ENCODE measurements at places on chromosomes 2 and 18.
A peak's percentile ranks its signal among the peaks of the same experiment; 100 is the strongest.

- DNase-seq, result no peak
Measured at GRCh38 chr2:82027921-82028615, 1723.5 kb upstream of the LRRTM1 start.

DNA sequence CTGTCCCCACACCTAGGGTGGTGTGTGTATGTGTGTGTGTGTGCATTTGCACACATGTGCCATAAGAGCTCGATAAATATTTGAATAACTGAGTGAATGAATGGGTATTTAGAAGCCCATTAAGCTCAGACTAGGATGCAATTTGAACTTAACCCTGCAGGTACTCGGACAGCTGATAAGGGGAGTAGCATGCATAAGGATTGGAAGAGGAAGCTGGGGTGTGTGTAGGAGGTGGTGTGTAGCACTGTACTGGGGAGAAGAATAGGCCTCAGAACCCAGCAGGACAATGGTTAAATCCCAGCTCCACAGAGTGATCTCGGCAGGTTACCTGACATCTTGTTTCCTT, 1.8 kb upstream of the KCNF1 start:
- no peak for DNase-seq

- no peak for DNase-seq
Measured at GRCh38 chr18:68288408-68288807, 426.5 kb downstream of the TMX3 start.

DNA sequence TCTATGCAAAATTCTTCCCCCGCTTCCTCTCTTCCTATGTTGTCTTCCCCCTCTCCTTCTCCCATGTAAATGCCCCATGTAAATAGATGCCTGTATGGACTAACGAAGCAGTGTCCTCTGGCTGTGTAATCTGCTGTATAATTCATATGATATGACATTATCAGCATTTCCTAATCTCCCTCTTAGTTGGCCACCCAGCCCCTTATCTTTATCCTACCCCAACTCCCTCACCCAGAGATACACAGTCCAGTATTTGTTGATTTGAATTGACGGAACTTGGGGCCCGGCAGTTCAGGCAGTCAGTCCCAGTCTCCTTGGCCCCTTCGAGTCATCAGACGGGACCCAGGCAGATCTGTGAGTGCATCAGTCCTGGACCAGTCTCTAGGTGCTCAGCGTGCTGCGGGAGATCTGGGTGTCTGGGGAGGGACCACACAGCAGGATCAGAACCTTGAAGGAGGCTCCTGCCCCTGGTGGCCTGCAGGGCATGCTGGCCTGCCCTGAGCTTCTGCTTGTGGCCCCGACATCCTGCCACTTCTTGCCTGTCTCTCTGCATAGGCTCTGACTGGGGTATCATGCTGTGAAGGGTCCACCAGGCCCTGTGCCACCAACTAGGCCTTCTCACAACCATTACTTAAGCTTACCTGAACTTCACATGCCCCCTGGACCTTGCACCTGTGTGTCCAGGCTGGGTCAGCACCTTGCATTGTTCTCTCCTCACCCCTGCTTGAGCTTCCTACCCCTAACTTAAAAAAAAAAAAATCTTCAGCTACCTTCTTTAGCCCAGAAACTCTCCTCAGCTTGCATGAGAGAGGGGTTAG, 88.1 kb upstream of the ATL2 start:
- no peak for DNase-seq

DNA sequence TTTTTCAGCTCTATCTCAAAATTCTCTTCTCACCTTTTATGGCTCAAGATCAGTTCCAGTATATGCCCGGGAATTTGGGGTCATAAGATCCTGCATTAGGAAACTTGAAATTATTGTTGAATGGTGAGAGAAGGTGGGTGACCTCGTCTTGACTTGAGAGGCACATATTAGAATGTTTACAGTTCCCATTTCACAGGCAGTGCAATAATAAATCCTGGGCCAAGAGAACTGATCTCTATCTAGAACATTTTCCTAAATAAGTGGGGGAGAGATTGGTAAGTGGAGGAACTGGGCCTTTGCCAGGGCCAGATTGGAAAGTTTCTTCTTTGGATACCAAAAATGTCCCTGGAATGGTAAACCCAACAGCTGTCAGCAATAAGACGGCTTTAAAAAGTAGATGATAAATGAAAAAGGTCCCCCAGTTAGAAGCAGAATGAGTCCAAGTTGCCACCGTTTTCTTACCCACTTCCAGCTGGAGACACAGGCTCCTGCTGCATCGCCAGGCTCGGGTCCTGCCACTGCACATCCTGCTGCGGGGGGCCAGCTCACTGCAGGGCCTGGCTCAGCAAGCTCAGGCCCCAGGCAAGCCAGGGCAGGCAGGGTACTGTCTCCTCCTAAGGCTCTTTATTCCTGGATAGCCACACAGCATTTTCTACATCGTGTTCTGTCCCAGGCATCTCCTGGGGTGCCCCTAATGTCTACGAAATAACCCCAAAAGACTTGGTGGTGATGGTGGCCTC, 126.4 kb upstream of the EPAS1 start:
- DNase-seq, result no peak

DNA sequence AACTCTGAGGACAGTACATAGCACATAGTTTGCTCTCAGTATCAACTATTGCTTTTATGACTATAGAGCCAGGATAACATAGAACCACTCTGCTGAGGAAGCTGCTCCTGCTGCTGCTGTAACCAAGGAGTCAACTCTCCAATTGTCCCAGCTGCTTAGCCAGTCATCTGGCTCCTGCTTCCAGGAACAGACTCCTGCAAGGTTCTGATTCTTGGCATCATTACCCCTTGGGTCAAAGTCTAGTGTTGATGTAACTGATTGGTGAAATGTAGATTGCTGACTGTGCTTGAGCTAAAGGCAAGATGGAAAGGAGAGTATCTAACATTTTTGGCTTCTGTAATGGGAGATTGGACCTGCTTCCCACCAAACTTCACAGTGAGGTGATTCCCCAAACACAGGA, 261.9 kb upstream of the FSHR start:
- DNase-seq, result no peak

- DNase-seq, result no peak
Measured at GRCh38 chr2:236892721-236893120, 193.0 kb upstream of the COPS8 start.

DNA sequence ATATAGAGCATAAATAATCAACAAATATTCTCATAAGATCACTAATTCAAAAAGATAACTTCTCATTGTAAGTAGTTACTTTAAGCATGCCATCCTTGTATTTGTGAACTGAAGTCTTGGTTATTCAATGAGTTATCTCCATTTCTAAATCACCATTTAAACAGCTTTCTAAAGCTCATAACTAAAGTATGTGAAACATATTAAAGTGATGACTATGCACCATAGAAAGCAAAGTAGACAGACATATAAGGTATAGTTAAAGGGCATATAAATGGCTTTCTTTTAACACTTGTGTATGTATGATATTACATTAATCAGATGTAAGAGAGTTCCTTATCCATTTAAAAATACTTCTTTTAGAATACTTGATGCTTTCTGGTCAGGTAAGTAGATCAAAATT, 83.5 kb downstream of the IKZF2 start:
- DNase-seq, result peak; percentile 5

GRCh38 chr2:134499307-134499926, 219.4 kb downstream of the TMEM163 start:
- no peak for DNase-seq

DNA sequence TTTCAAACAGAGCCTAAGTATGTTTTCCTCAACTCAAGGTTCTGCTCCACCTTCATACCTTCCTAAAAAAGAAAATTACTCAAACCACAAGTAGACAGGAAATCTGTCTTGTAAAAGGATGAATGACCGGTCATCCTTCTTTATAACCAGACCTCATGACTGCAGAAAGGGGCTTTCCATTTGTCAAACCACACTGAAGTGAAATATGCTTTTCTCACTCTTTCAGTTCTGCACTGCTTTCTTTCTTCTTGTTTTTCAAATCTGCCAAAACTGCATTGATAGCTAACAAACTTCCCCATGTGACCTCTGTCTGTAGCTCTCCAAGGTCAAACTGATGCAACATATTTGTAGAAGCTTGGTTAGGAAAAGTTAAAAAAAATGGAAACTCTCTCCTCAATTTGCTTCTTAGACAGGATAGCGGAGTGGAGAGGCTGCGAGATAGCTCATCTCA, 308.9 kb upstream of the CCDC68 start:
- no peak for DNase-seq

DNA sequence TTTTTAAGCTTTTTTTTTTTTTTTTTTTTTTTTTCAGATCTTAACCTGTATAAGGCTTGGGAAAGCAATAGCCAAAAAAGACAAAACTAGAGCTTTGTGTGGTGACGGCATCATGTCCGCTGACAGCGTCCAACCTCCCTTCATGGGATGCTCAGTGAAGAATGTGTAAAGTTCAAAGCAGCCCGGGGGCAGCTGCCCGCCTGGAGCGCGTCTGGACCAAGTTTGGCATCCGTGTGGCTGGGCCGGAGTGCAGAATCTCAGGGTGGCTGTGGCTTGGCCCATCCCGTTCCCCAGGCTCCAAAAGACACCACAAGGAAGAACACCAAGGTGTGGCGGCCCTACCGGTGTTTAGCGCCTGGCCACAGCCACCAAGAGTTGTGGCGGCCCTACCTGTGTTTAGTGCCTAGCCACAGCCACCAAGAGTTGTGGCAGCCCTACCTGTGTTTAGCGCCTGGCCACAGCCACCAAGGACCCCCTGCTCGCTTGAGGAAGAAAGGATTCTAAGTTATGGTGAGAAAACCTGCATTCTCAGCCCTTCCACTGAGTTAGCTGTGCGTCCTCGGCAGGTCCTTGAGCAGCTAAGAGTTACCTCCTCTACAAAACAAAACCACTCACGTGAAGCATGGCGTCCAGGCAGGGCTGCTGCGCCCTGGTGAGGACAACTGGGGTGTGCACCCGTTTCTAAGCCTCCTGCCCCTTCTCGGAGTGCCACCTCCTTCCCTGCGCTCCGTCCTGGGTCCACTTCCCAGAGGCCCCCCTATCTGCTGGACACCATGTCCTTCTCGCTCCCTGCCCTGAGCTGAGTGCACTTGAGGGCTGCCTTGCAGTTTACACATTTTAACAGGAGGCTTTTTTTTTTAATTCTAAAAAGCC, 103.6 kb upstream of the SALL3 start:
- DNase-seq, result no peak

DNA sequence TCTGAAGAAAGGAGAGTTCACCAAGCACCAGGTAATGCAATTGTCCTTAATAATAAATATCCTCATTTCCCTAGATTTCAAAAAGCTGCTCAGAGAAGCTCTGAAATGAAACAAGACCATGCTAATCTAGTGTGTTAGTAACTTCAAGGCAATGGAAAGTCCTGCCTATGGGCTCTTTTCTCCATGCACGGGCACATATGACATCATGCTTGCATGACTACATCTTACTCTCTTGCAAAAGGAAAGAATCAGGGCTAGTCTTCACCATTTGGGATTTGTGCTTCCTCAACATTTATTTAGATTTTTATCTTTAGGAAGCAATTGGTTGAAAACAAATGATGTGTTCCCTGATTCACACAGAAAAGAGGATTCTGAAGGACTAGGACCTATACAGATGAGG, 204.0 kb upstream of the POU3F3 start:
- no peak for DNase-seq

GRCh38 chr18:36187826-36188721, 777 bp downstream of the MOCOS start:
- DNase-seq, result peak; percentile 81

DNA sequence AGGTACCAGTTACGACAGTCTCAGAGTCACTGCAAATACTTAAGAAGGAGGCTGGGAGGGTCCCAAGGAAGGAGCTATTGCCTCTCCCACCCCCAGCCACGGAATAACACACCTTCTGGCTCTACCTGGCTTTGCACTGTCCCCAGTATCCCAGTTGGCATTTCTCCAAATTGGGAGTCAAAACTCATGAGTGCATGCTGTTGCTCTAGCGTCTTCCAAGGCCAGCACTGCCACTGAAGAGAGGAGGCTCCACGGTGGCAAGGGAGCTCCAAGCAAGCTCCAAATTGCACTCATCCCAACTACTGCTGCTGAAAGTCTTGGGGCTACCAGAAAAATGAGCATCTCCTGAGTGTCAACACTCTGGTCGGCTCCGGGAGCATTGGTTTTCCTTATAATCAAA, 1.6 kb downstream of the SCTR start:
- no peak for DNase-seq

GRCh38 chr2:228927028-228928010, 343.8 kb downstream of the PID1 start:
- DNase-seq, result peak; percentile 54

- DNase-seq, result peak; percentile 61
Measured at GRCh38 chr2:24855726-24856125, 62.5 kb downstream of the CENPO start.

DNA sequence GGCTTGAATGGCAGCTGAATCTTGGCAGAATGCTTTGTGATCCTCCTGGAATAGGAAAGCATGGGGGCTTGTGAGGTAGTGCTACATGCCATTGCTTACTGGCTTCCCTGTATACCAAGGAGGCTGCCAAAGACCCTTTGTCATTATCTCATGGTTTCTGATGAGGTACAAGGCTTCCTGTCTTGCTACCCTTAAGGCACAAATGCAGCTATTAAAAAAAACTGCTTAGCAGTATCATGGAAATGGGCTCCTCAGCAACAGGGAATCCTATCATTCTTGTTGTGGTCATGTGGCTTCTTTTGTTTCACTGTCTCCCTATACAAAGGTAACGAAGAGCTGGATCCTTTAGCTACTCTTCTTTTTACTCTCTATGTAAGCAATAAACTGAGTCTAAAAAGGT, 6.6 kb upstream of the KANSL1L start:
- no peak for DNase-seq

GRCh38 chr2:239143858-239144712, 256.7 kb downstream of the HDAC4 start:
- peak; percentile 54 for DNase-seq

Data from AG10803 (cell line).